ENCODE measurements at places on chromosomes 11 and 22.

- DNase-seq: no peak
Measured at GRCh38 chr22:22458387-22458786, 50.2 kb downstream of the ZNF280B start.

DNA sequence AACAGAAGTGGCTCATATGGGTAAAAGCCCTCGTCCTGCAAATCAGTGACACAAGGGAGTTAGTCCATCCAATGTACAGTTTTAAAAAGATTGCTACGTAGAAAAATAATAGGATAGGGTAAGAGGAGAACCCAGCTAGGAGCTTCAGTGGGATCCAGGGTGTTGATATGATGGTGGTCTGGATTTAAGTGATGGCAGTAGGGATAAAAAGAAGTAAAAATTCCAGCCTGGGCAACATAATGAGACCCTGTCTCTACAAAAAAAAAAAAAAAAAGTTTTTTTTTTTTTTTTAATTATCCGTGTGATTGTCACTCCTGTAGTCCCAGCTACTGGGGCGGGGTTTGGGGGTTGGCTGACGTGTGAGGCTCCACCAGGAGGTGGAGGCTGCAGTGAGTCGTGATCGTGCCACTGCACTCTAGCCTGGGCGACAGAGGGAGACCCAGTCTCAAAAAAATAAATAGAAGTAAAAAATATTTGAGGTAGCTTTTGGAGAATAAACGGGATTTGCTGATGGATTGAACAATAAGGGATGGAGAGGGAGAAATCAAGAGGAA lies 7.0 kb upstream of the L3MBTL2 start:
- DNase-seq: no peak

- DNase-seq: no peak
Measured at GRCh38 chr22:19240813-19241592, 50.5 kb downstream of the CLTCL1 start.

GRCh38 chr11:65291613-65292012 lies 23.1 kb upstream of the CDC42EP2 start:
- no peak for DNase-seq

DNA sequence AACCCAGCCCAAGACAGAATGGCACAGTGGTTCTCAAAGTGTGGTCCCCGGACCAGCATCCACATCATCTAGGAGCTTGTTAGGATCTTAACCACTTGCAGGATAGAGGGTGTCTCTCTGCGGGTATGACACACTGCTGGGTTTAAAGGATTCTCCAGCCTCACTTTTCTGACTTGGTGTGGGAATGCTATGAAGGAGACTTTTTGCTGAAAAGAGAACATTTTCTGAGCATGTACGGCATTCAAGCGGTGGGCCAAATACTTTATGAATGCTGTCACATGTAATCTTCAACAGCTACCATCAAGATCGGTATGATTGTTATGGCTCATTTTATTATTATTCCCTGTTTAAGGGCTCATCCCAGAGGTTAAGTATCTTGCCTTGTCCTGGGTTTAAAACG lies 1.8 kb upstream of the CD82 start:
- peak; percentile 63 for DNase-seq

All from skeletal muscle cell (primary cell).